ENCODE measurements at places on chromosomes 2 and 18. TPM values are rescaled to one million over a fixed set of nuclear protein-coding genes. Genes with fewer than 3 reads are reported as not detected.

DNA sequence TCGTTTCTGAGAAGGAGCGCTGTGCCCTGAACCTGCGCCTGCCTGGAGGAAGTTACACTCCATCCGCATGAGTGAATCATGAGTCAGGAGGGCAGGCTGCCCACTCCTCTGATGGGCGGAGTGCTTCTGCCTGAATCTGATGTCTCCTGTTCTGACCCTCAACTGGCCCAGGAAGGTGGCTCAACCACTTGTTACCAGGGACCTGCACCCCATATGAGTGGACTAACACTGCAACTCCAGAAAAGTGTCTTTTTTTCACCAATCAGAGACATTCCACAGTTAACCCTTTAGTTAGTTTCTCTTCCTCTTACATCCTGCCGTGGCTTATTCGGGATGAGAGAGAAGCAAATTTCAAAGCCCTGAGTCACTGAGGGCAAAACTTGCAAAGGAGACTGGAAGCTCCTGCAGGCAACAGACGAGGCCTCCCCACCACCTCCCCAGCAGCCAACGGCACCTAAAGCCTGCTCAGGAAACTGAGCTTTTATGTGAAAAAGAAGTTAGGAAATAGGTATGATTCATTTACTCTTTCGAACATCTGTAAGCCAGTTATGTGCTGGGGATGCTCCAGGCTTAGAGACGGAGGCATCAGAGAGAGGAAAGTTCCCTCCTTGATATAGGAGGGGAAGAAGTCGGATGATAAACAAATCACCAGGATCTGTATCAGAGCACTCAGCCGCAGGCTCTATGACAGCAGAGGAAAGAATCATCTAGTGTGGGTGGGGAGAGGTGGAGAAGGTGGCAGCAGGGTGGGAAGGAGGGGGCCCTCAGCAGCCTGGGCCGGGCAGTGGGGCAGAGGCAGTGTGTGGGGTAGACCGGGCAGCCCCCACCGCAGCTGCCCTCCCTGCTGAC is 30.9 kb downstream of the MBP start:
- peak overlapping the region; percentile 48 for H3K4me3 ChIP-seq
- H3K27me3 ChIP-seq: no peaks in the 10 kb centered on the region
- no peaks in the 10 kb centered on the region for H3K36me3 ChIP-seq
- peak overlapping the region; percentile 79 for H3K27ac ChIP-seq
- DNase-seq: peak; percentile 70

DNA sequence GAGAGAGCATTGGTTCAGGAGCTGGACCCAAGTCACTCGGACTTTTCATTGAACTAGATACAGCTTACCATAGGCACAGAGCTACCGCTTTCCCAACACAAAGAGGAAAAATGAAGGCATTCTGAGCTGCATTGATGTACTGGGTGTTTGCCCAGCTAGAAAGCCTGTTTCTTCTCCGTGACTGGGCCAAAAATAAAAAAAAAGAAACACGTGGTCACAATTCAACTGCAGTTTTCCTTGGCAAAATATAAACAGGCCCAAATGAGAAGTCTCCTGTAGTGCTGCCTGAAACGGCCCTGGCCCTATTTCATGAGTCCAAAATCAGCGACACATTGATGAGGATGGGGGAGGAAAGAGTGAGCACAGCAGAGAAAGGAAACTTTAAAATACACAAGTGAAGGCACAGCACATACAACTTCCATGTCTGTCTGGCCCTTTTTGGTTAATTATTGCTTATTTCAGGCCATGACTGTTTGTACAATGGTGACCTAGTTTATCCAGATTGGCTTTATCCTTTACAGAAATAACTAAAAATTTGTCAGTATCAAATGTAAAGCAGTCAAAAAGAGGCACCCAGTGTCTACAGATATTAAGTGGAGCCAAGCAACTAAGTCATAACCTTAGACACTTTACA is 179.7 kb downstream of the ICOS start:
- peak overlapping the region; percentile 19 for H3K27ac ChIP-seq
- H3K36me3 ChIP-seq: no peaks in the 10 kb centered on the region
- DNase-seq: no peak
- no peaks in the 10 kb centered on the region for H3K27me3 ChIP-seq
- no peak overlapping the region for H3K4me3 ChIP-seq

GRCh38 chr18:77131652-77132368 is 773 bp downstream of the MBP start:
- no peak for DNase-seq
- no peaks in the 10 kb centered on the region for H3K27me3 ChIP-seq
- H3K4me1 ChIP-seq: peaks cover 22% of the 10 kb centered on the region
- peak overlapping the region; percentile 81 for H3K27ac ChIP-seq

DNA sequence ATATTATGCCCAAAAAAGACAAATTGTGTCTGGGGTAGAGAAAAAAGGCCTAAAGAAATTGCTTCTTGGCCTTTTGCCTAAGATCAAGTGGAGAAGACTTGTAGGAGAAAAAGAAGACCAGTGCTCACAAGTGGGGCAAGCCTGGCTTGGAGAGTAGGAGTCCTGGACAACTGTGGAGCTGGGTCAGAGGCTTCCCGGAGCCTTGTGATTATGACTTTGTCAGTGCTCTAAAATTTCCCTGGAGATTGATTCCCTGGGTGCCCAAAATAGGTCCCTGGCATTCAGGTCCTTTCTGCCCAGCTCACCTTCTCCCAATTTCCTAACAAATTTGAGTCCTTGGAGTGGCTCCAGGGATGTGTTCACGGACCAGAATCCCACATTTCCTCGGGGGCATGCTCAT is 787 bp upstream of the TRIM54 start:
- no peak overlapping the region for H3K4me3 ChIP-seq
- H3K27me3 ChIP-seq: no peaks in the 10 kb centered on the region
- H3K4me1 ChIP-seq: peaks cover 3% of the 10 kb centered on the region
- H3K27ac ChIP-seq: no peak overlapping the region
- no peaks in the 10 kb centered on the region for H3K36me3 ChIP-seq

DNA sequence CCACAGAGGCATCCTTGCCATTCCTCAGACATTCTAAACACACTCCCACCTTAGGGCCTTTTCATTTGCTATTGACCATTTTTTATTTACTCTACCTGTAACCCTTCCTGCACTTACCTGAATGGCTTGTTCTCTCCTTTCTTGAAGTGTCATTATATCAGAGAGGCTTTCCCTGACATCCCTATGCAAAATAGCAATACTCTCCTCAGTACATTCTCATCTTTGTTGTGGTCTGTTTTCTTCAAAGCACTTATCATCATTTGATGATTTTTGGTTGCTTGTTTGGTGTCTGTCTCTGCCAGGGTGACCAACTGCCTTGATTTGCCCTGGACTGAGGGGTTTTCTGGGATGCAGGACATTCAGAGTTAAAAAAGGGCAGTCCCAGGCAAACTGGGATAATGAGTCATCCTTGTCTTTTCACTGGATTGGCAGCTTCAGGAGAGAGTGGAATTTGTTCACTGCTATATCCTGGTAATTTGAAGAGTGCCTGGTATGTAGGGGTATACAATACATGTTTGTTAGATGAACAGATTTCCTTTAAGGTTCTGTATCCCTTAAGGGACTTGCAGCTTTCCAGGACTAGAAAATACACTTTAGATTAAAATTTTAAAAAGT is 102.4 kb downstream of the BABAM2 start:
- H3K4me1 ChIP-seq: peaks cover 9% of the 10 kb centered on the region
- no peak for DNase-seq
- H3K36me3 ChIP-seq: no peaks in the 10 kb centered on the region
- no peak overlapping the region for H3K4me3 ChIP-seq

RBBP8 gene
- 10.2 TPM for total RNA-seq

REEP1 gene
- total RNA-seq: 20.9 TPM

GRCh38 chr18:74828200-74828599 is 230.5 kb downstream of the ZNF407 start:
- no peaks in the 10 kb centered on the region for H3K4me1 ChIP-seq
- no peak overlapping the region for H3K4me3 ChIP-seq
- H3K27me3 ChIP-seq: no peaks in the 10 kb centered on the region
- no peak overlapping the region for H3K27ac ChIP-seq
- no peaks in the 10 kb centered on the region for H3K36me3 ChIP-seq

GPN1 gene
- total RNA-seq: 19.0 TPM
